Cardiac fibroblast (primary cell): ENCODE measurements at places on chromosomes 4 and X.

DNA sequence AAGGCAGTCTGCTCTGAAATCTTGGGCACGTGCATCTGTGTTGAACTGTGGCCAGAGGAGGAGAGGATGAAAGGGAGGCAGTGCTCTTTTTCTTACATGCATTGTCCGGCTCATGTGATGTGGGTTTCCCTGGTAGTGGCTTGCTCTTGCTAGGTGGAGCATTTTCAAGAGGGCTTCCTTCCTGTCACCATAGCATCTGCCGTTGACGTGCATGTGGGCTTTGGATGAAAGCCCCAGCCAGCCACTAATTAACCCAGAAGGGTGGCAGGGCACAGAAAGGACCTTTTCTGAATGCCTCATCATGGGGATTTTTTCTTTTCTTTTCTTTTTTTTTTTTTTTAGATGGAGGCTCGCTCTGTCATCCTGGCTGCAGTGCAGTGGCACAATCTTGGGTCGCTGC is 121.3 kb downstream of the GPR143 start:
- no peak for DNase-seq

DNA sequence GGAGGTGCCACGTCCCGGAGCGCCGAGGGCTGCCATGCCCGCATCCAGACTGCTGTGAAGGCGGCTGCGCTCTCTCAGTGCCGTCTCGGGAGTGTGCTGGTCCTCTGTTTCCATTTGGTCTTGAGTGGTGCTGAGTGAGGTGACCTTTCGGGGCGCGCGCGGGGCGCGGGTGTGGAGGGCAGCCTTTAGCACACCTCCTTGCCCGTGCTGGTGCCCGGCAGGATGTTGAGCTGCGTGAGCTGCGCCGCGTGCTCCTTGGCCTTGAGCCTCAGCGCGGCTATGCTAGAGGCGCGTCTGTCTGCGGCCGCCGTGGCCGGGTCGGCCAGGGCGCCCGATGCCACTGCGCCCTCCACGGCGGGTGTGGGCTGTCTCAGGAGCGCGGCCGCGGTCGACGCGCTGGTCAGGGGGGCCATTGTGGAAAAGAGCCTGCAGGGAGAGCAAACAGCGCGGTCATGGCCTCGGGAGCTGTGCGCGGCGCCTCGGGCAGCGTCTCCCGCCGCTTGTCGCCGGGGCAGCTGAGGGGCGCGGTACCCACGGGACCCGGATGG is 11.2 kb downstream of the ARX start:
- DNase-seq, result no peak

DNA sequence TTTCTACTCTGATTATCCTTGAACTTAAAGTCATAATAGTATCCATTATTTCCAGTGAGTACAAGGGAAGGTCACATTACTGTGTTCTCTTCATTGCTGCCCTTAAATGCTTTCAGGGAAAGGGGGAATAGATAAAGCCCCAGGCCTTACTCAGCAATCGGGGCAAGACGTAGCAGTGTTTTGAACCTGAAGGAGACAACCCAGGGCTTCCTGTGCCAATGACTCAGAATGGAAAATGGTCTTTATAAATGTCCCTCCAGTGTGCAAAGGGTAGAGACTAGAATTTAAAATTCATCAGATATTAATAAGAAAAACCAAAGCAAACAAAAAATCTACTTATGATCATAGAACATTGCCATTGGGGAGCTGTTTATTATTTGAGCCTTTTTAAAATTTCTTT is 23.7 kb downstream of the TLR8 start:
- DNase-seq, result no peak

GRCh38 chr4:15586066-15586465 is 69.1 kb downstream of the FBXL5 start:
- DNase-seq, result no peak

GRCh38 chrX:71619193-71619592 is 882 bp upstream of the CXCR3 start:
- DNase-seq, result no peak

DNA sequence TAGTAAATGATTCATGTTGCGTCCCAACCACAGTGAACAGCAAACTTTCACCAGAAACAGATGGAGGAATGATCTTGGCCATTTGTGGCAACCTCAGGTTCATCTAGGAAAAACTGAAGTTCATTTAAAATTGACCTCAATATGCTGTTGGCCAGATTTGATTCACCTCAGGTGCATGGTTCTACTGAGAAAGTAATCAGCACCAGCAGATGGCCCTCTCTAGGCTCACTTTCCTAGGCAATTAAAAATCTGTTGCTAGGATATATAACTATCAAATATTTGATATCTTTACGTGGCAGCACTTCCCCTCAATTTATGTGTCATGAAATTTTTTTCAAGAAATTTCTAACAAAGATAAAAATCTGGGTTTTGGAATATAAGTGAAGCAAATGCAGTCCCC is 344.7 kb downstream of the GALNTL6 start:
- DNase-seq, result no peak

GRCh38 chr4:186020793-186021407 is 48.1 kb upstream of the TLR3 start:
- DNase-seq, result no peak

- DNase-seq, result no peak
Measured at GRCh38 chrX:43479070-43479469, 177.0 kb upstream of the MAOA start.
